ENCODE measurements at places on chromosomes 7 and 10.

DNA sequence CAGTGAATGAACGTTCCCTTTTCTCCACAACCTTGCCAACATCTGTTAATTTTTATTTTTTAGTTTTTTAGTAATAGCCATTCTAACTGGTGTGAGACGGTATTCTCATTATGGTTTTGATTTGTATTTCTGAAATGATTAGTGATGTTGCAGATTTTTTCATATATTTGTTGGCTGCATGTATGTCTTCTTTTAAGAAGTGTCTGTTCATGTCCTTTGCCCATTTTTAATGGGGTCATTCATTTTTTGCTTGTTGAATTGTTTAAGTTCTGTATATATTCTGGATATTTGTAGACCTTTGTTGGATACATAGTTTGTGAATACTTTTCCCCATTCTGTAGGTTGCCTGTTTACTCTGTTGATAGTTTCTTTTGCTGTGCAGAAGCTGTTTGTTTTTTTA lies 73.9 kb upstream of the MSRB2 start:
- no peak for DNase-seq

GRCh38 chr10:83301732-83302131 lies 837.6 kb upstream of the GHITM start:
- DNase-seq: no peak

- DNase-seq: no peak
Observed at GRCh38 chr10:15719049-15719898, 448 bp downstream of the ITGA8 start.

DNA sequence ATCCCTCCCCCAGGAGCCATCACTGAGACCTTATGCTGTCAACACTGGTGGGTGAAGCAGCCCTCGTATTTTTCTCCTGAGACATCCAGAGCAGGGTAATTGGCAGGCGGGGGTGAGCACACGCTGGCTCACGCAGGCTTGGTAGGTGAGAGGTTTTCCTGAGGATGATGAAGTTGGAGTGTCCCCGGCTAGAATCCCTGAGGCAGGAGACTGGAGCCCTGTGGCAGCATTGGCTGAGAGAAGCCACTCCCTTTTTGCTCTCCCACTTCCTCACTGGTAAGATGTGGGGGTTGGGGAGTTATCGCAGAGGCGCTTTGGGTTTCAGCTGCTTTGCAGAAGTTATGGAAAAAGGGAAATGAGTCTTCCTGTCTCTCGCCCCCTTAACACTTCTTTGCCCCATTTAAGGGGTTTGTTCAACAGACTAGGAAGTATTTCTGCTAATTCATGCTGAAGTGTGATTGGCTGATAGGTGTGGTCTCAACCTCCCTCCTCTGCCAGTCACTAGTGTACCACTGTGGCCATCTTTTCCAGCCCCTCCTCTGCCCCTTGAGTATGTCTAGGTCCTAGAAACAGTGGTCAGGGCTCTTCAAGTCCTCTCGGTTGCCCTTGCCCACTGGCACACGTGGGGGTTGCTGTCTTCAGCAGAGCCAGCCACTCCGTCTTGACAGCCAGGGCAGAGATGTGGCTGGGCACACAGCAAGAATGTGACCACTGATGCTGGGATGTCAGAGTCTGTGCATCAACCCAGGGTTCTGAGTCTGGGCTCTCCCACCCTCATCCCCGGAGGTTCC lies 5.7 kb downstream of the ARPC1B start:
- peak; percentile 47 for DNase-seq

GRCh38 chr7:47738563-47739166 lies 156.8 kb upstream of the TNS3 start:
- DNase-seq: no peak

GRCh38 chr10:95567903-95568630 lies 6.9 kb upstream of the SORBS1 start:
- no peak for DNase-seq

- peak; percentile 54 for DNase-seq
Observed at GRCh38 chr10:14396411-14397048, 65.8 kb upstream of the FRMD4A start.

DNA sequence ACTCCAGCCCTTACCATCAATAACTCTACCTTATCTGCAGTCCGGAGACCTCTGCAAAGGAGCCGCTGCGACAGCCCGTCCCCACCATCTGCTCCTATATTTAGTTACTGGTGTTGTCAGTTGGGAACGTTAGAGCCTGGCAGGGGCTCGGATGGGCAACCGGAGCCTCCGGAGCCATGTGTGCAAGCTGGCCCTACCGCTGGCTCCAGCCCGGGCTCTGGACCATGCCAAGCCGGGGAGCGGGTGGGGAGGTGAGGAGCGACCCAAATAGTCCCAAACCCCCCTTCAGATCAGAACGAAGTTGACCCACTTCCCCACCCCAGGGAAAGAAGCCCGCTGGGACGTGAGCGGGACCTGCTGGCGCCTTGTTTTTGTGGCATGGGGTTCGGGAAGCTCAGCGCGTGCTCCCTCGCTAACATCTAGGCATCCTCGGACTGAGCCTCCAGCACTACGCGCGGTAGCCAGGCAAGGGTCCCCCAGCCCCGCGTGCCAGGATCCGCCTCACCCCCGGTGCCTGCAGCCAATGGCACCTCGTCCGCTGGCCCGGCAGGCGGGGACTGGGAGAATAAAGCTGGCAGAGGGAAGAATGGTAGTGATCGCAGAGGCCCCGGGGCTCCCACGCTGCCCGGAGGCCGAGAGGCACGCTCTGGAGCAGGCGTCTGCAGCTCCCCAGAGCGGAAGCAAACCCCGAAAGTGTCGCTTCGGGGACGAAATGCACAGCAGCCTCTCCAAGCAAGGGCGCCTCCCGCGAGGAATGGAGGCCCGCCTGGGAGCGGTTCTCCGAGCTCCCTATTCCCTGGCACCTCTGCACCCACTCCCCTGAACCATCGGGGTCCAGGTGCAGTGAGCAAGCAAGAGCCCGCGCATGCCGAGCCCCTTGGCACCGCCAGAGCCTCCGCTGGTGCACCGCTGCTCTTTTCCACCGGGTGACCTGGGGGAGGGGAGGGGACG lies 679 bp downstream of the LRRC20 start:
- peak; percentile 49 for DNase-seq

DNA sequence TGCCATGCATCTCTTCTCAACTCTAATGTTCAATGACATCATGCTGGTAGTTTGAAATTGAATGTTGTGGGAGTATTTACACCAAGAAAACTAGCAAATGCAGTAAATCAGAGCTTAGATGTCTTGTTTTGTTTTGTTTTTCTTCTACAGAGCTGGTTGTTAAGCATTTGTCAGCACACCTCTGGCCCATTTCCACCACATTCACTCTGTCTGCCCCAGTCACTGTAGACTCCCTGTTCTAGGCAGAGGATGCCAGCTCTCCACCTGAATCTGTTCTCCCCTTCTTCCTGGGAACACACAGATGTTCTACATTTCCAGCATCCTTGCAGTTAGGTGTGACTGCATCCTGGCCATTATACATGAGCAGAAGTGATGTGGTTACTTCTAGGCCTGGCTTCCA lies 4.1 kb upstream of the ARHGAP22 start:
- DNase-seq: no peak

GRCh38 chr10:3785251-3785850 lies 342 bp upstream of the KLF6 start:
- DNase-seq: peak; percentile 99

DNA sequence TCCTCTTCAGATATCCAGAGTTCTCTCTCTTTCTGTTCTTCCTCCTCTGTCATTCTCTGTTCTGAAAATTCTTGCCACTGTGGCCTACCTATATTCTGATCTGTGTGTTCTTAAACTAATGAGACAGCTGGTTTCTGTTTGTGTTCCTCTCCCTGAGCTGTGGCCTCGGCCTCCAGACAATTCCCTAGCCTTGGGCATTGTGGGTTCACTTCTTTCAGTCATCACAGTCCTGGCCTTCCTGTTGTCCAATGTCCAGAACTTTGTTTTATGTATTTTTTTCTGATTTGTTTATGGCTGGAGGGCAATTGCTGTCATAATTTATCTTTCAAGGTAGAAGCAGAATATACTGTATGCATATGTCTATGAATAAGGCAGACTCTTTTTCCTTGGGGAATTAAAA lies 173.2 kb upstream of the MTPN start:
- no peak for DNase-seq

GRCh38 chr10:110496553-110497437 lies 912 bp upstream of the DUSP5 start:
- DNase-seq: no peak
